ENCODE measurements at places on chromosomes 11 and 22. TPM values are rescaled to one million over a fixed set of nuclear protein-coding genes. Genes with fewer than 3 reads are reported as not detected.

Gene SHANK3
- 0.39 TPM for total RNA-seq

Gene RCOR2
- total RNA-seq, result 0.97 TPM

Gene OOSP4B
- not detected for total RNA-seq

Gene CECR2
- under 0.01 TPM for total RNA-seq

Gene RNF169
- 39.6 TPM for total RNA-seq

Data from articular chondrocyte of knee joint (primary cell).